GM04504 (cell line): ENCODE measurements at places on chromosomes 12 and 14.

DNA sequence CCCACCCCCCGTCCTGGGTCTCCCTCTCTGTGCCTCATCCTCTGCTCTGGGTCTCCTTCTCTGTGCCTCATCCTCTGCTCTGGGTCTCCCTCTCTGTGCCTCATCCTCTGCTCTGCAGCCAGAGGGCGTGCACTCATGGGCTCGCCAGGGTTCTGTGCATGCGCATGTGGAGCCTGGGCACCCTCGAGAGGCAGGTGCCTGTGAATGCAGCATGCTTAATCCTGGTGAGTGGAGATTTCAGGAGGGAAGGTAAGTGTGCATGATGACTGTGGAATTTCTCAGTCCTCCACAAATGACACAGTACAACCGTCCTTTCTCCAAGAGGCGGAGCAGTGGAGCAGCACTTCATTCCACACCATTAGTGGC is 65.2 kb downstream of the EP400 start:
- DNase-seq = no peak

GRCh38 chr12:93790472-93791152 is 113.4 kb downstream of the CRADD start:
- no peak for DNase-seq

DNA sequence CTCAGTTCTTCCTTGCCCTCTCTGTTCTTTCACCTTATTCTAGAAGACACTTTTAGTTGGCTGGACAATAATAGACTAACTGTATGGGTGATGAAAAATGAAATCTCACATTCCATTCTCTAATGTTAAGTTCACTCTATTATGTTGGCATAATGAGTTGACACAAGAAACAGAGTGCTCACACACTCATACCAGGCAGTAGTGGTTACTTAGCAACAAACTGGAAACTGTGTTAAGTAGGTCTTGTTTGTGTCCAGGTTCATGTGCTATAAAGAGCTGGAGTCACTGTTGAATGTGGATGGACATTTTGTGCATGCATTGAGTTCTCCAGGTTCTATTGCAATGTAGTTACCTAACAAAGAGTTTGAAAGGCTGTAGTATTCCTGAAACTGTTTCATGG is 16.9 kb upstream of the PPP4R4 start:
- DNase-seq = no peak

GRCh38 chr12:109445191-109445609 is 31.9 kb downstream of the KCTD10 start:
- peak; percentile 59 for DNase-seq

- DNase-seq = no peak
Measured at GRCh38 chr14:104542871-104543830, 36.4 kb upstream of the C14orf180 start.

GRCh38 chr14:78329371-78329770 is 159.2 kb downstream of the NRXN3 start:
- no peak for DNase-seq

- peak; percentile 66 for DNase-seq
Measured at GRCh38 chr14:69355607-69356281, 42.4 kb downstream of the ERH start.

DNA sequence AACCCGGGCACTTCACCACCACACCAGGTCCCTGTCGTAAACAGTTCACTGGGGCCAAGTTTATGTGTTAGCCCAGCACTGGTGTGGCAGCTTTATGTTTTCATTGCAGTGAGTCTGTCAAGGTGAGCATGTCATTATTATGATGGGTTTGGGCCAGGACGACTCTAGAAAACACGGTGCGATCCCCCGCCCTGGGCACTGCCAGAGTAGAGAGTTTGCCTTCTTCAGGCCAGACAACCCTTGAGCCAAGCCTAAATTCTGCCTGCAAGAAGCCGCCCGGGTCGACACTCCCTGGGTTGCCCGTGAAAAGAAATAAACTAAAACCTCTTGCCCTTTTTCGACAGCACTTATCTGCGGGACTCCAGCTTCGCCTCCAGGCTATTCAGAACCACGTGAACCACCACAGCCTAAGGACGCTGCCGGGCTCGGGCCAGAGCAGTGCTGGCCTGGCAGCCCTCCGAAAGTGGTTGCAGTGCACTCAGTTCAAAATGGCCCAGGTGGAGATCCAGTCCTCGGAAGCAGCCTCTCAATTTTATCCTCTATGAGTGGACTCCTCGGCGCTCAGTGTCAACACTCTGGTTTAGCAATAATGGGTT is 81.8 kb downstream of the PRIMA1 start:
- no peak for DNase-seq

- DNase-seq = no peak
Measured at GRCh38 chr12:74171478-74171909, 366.1 kb upstream of the ATXN7L3B start.

DNA sequence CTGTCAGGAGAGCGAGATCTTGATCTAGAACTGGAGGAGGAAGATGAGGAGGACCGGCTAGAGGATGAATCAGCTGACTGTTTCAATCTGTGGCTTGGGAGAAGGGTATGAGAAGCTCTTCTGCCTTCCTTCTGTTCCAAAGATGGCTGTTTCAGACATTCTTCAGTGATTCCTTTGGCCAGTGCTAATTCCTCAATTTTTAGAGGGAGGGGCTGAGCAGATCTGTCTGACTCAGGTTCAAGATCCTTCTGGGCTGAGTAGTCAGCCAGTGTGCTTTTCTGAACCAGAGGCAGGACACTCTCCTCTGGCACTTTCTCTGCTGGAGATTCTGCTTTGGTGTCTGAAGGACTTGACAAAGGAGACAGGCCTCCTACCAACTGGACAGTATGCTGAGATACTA is 15.2 kb downstream of the ACIN1 start:
- DNase-seq = no peak

- no peak for DNase-seq
Measured at GRCh38 chr14:21069388-21070082, 569 bp upstream of the ARHGEF40 start.

DNA sequence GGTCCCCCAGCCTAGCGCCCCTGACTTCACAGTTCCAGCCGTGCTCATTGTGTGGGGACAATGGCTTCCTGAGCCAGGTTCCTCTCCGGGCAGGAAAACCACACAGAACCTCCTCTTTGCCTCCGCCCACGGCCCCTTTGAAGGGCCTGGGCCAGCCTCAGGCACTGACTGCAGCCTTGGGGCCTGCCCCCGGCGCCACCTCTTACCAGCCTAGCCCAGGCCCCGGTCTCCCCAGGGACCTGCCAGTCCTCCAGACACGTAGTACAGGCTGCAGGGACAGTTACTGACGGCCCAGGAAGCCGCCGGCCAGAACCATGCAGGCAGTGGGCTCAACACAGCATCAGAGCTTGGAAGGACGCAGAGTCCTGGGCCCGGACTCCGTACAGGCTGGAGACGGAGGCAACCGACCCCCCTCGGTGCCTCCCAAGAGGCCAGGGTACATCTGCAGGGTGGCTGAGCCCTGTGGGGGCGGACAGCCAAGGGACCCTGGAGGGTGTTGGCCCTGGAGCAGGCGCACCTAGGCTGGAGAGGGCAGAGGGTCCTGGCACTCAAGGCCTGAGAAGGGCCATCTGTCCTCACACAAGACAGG is 20.9 kb upstream of the NUDT14 start:
- no peak for DNase-seq

GRCh38 chr12:49537752-49538509 is 899 bp upstream of the KCNH3 start:
- DNase-seq = no peak

GRCh38 chr12:131067981-131068851 is 114.5 kb downstream of the ADGRD1 start:
- DNase-seq = no peak

GRCh38 chr12:77599782-77600467 is 230.8 kb upstream of the NAV3 start:
- DNase-seq = no peak

GRCh38 chr14:105075379-105076295 is 10.4 kb upstream of the GPR132 start:
- no peak for DNase-seq

DNA sequence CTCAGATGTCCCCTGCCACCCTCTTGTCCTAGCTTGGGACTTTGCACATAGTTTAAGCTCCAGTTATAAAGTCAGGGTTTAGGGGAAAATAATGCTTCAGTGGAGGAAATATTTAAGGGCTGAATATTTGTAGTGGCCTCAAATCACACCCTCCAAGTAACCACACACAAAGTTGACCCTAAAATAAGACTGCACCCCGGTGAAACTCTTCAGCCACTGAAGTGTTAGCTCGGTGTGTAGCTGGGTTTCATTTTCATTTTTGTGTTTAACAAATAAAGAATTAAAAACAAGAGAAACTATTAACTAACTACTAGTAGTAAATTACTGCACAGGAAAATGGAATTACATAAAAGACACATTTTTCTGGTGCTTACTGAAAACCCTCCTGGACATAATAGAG is 14.8 kb upstream of the BCL11B start:
- DNase-seq = no peak

DNA sequence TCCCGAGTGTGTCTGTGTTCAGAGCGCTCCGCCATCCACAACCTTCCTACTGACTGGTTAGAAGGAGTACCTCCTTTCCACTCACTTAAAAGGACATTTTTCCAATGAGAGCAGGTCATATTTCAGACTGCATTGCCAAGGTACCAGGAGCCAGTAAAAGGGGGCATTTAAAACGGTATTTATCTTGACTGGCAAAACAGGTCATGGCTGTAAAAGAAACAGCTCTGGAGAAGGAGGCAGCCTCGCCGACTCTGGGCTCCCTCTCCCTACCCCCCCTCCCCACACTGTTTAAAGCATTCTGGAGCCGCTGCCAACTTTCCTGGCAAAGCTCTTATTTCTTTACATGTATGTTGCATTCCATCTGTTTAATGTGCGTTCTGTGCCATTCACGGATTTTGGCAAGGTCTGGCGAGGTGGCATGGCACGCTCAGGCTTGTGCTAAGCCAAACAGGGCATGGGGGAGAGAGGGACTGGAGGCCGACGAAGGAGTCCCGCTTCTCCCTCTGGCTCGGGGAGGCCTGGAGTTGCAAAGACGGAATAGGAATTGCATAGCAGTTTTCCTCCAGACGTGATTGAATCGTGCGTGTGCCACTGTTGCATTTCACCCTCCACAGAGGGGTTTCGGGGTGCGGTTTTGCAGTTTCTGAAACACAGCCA is 41.2 kb upstream of the MED13L start:
- DNase-seq = no peak

GRCh38 chr12:110776410-110776809 is 33.7 kb upstream of the PPP1CC start:
- no peak for DNase-seq

- DNase-seq = no peak
Measured at GRCh38 chr12:47052274-47052673, 27.1 kb upstream of the PCED1B start.

DNA sequence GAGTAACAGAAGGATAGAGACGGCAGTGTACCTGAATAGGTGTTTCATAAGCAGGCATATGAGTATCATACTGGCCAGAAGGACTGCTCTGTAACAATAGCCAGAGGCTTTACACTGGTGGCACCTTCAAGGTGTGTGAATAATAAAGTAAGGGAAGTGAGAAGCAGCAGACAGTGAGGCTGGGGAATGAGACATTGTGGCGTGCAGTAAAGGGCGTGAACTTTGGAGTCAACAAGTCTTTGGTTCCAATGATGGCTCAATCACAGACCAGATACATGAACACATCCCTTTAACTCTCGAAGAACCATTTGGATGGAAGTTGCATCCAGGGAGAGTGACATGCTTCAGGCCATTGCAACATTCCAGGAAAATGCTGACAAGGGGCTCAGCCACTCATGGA is 32.0 kb upstream of the CCND2 start:
- no peak for DNase-seq

DNA sequence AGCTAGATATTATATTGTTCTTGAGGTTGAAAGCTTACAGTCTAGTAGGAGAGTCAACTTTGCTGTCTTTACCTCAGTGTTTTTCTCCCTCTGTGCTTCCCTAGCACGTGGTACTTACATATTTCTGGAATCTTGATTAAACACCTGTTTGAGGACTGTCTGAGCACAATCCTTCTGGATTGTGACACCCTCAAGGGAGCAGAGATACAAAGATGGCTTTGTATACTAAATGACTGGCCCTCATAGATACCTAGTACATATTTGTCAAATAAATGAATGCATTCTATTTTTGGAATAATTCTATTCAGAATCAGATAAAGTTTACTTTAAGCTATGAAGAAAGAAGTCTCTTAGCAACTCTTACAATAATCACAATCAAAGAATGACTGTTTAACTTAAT is 113.3 kb downstream of the LRRK2 start:
- no peak for DNase-seq

GRCh38 chr12:95117178-95117599 is 43.8 kb upstream of the NR2C1 start:
- DNase-seq = peak; percentile 44

DNA sequence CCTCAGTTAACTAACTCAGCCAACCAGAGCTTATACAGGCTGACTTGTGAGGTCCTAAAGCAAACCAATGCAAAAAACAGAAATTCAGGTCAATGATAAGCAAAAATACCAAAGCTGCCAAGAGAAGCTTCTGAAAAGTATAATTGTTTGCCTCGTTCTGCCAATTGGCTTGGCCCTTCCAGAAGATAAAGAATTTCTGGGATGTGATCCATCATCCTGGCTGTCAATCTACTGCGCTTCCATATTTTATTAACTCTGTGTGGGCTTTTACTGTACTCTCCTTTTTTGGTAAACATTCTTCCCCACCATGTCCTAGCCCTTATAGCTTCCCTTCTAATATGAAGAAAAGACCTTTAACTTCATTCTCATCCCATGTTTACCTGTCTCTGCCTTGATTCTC is 387.9 kb downstream of the TMEM117 start:
- no peak for DNase-seq

DNA sequence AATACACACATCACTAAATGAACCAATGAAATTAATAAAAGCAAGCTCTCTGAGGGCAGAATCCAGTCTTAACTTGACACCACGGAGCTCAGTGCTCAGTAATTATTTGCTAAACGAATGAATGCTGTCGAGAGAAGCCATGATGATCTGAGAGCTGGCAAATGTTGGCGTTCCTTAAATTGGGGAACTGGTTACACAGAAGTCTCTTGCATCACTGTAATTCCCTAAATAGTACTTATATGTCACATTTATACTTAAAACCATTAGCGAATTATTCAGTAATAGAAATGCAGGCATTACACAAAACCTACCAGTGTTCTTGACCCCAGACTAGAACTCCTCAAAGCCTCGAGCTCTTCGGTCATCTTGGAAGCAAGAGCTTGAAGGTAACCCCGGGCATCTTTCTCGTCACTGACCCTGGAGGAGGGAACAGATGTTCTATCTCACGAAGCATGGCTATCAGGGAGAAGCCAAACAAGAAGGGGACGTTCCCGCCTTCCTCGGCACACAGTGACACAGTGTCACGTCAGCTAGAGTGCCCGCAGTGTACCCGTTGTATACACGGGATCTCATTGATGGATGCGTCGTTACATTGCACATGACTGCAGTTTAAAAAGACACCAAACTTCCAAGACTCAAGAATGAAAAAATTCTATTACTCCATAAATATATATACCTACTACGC is 43.6 kb downstream of the AMN start:
- no peak for DNase-seq

- no peak for DNase-seq
Measured at GRCh38 chr14:38254571-38255407, 1.1 kb downstream of the CLEC14A start.

- no peak for DNase-seq
Measured at GRCh38 chr14:61712137-61712536, 16.8 kb downstream of the HIF1A start.

- DNase-seq = no peak
Measured at GRCh38 chr12:51907083-51907855, at the start of gene ACVRL1. Gene ACVRL1 (plus strand): TSS chr12:51907504. CDS start chr12:51912475, 4,971 bp downstream.

GRCh38 chr14:61091657-61092273 is 110.7 kb downstream of the SLC38A6 start:
- no peak for DNase-seq

GRCh38 chr14:70907996-70908934 is 1.0 kb downstream of the PCNX1 start:
- DNase-seq = no peak
